Activated T-helper 1 cell treated with anti-CD3 and anti-CD28 coated beads, Interleukin-12 subunit alpha, Interleukin-12 subunit beta, Interleukin-2, Interleukin-4 antibody, amounts not matched to agents 30 ng/mL and 10 ng/mL and 1 ng/mL, durations not matched to agents 14 hours and 24 hours and 36 hours (primary cell): ENCODE measurements at places on chromosomes 5 and 9. TPM values are rescaled to one million over a fixed set of nuclear protein-coding genes. Genes with fewer than 3 reads are reported as not detected.

DNA sequence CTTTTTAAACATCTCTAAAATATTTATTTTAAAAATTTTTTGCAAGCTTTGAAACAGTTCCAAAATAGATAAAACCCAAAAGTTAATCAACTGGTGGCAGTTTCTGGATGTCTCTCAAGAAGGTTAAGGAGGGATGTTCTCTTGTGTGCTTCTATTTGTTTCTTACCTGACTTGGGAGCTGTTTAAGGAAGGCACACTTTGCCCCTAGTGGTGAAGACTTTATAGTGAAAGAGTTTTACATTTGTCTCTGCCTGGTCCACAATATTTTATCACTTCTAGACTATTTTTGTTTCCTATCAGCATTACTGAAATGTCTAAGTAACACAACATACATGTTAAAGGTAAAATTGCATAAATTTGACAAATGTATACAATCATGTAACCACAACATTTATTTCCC lies 552.8 kb downstream of the SEMA5A start:
- DNase-seq = no peak

The CMYA5 gene
- total RNA-seq = 0.10 and 0.15 TPM in 2 replicates

The IFNB1 gene
- 0.23 TPM in 1 of 2 replicates, not detected in the other for total RNA-seq

The AQP7 gene
- total RNA-seq = not detected in 2 replicates

- no peak for DNase-seq
Observed at GRCh38 chr5:170357955-170358444, 31.2 kb downstream of the KCNMB1 start.

DNA sequence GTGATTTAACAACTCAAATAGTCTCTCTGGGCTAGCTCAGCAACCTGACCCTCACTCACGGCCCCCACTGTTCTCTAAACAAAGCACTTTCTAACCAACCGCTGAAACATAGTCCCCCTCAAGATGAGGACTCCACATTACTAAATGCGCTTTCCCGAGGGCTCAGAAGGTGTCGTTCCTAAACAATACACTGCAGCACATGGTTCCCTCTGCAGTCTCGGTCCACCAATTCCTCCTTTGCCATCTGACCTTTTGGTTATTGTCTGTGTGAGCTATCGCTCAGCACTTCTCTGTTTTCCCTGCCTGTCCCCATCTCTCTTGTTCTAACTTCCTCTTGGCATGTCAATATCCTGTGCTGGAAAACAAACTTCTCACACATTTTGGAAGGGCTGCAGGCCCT lies 7.2 kb downstream of the EPB41L4A start:
- no peak for DNase-seq

GRCh38 chr9:69809304-69809863 lies 11.2 kb upstream of the CFAP95 start:
- DNase-seq = no peak

DNA sequence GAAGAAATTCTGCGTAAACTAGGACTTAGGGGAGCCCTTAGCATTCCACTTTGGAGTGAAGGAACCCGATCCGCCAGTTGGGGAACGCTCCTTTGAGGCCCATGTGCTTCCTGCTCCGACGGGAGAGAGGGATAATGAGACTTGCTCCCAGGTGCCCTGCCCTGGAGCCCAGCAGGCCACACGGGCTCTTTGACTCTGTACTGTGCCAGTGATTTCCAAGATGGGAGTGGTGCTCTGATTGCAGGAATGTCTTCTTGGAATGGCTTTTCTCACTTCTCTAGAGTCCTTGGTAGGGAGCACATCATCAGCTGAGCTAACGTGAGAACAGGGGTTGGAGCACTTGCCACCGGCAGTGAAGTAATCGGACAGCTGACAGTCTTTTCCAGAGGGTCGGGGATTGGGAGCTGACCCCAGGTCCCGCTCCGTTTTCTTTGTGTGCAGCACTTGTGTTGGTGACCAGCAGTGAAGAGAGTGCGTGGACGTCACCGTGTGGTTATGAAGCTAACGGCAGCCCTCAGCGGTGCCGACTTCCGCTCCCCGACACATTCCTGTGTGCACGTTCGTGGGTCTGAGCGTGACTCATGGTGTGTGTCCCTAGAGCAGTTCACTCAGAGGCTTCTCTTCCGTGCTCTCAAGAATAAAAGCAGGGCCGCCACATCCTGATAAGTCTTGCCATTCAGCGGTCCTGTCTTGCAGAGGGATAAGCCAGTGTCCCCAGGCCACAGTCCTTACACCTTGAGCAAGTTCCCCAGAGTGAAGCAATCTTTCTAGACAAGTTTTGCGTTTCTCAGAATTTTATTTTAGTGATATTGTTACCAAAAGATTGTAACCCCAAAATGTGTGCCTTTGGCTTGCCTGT lies 25.6 kb downstream of the ABL1 start:
- DNase-seq = no peak

DNA sequence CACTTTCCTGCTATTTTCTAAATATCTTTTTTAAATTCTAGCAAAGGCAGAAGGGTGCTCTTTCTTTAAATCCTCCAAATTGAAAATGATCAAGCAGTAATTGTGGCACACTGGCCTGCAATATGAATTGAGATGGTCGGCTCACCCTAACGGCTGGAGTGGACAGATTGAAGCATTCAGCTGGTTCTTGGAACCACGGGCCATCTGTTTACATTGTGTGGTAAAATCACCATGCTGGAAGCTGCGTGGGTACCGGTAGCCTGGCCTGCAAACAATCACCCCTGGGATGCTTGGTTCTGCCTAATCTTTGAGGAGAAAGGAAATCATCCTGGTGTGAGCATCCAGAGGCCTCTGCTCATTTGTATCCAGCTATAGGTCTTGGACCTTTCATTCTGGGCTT lies 289.3 kb downstream of the ZNF608 start:
- DNase-seq = no peak

DNA sequence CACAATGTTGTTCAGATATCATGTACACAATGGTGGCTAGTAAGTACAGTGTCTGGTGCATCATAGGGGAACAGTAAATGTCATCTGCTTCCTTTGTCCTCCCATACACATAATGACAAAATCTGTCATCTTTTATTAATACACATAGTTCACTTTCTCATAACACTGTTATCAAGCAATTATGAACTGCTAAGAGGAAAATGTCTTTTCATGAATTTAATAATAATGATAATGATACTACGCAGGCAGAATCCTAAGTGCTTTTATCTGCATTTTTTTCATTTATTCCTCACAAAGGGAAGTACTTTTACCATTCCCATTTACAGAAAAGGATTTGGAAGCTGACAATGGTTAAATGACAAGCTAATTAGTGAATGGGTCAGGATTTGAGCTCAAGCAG lies 35.7 kb downstream of the DPYSL3 start:
- no peak for DNase-seq

- DNase-seq = no peak
Observed at GRCh38 chr9:19231126-19231903, 822 bp downstream of the DENND4C start.

GRCh38 chr5:428754-429452 lies 14.1 kb upstream of the EXOC3 start:
- DNase-seq = no peak

- DNase-seq = no peak
Observed at GRCh38 chr5:149345892-149346222, 558 bp downstream of the GRPEL2 start.

GRCh38 chr9:77649109-77649812 lies 1.1 kb upstream of the GNA14 start:
- no peak for DNase-seq

The TRIM14 gene
- total RNA-seq = 41.7 and 42.0 TPM in 2 replicates

The AJM1 gene
- total RNA-seq = 5.1 and 5.8 TPM in 2 replicates

The EGFLAM gene
- not detected in 2 replicates for total RNA-seq

- DNase-seq = no peak
Observed at GRCh38 chr9:84597131-84597530, 72.4 kb upstream of the NTRK2 start.

The TTC39B gene
- total RNA-seq = 23.8 and 26.1 TPM in 2 replicates

DNA sequence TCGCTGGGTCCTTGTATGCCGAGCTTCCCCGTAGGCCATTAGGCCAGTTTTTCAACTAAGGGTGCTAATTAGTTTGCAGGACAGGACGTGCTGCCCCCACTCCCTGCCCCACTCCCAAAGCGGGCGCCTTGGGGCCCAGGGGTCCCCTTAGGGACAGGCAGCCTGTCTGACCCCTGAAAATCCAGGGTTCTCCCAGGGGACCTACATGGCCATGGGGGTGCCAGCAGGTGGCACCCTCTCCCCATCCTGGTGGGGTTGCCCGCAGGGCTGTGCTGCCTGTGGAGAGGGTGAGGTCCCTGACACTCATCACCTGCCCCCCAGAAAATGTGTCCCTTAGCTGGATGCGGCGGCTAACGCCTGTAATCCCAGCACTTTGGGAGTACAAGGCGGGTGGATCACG lies 8.5 kb upstream of the CCDC187 start:
- DNase-seq = no peak

- no peak for DNase-seq
Observed at GRCh38 chr5:90231688-90232087, 177.9 kb downstream of the CETN3 start.

- no peak for DNase-seq
Observed at GRCh38 chr5:130017173-130017572, 112.9 kb downstream of the CHSY3 start.

- peak; percentile 44 for DNase-seq
Observed at GRCh38 chr5:56829137-56829908, 14.0 kb downstream of the MAP3K1 start.

DNA sequence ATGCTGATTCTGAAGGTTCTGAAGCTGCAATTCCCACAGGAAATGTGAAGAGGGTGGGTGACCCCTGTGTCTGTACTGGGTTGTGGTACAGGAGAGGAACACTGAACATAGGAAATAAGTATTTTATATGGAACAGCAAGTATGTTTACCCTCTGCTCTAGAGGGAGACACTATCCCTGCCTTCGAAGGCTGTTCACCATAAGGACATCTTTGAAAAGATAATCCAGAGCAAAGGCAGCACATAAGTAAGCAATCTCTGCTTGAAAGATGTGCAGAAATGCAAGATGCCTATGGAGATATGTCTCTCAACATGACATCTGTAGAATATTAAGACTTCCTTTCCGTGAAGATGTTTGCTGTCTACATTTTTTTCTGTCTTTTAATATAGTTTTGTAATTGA lies 184.4 kb upstream of the EFNA5 start:
- DNase-seq = no peak

DNA sequence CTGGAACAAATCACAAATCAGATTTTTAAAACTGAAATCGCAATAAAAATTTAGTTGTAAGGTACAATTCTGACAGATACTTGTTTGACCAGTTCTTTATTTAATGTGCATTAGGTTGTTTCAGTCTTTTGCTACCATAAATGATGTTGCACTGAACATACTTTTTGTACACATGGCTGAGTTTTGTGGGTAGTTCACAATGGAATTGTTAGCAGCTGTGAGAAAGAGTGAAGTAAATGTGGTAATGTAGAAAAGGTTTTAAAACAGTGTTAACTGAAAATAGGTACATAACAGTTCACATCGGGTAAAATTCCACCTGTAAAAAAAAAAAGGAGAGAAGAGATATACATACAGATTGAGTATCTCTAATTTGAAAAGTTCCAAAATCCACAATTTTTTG lies 25.6 kb downstream of the MRPS27 start:
- no peak for DNase-seq

GRCh38 chr9:70478963-70479641 lies 64.6 kb upstream of the KLF9 start:
- no peak for DNase-seq

GRCh38 chr5:151338734-151339133 lies 8.6 kb downstream of the SLC36A2 start:
- no peak for DNase-seq

GRCh38 chr5:57895766-57896165 lies 413.2 kb upstream of the ACTBL2 start:
- no peak for DNase-seq

DNA sequence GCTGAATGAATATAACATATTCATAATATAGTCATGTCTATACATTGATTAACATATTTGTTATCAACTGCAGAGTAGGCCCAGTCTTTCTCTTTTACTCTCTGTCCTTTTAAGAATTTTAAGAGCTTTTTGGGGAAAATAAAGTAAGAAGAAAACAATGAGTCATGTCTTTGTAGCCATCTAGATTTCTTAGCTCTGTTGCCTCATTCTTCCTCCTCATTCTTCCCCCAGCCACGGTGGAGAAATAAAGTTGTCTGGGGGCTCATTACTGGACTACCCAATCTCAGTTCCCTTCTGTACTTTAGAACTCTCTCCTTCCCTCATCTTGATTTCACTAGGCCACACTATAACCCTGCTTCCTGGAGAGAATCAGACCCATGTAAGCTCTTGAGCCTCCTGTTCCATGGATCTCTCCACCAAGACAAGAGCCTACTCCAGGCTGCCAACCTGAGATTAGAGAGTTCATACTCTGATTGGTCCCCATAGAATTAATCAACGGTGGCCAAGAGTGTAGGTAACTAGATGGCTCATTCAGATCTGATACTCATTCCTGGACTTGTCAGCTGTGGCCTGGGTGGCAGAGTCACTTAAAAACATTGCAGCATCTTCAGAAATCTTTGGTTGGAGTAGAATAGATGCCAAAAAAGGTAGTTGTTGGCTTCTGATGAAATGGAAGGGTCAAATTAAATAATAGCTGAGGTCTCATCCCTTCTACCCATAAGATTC lies 44.2 kb downstream of the ITGA1 start:
- DNase-seq = no peak
